Colonic mucosa (tissue), 4 donors: ENCODE measurements at places on chromosomes 2 and 18. TPM values are rescaled to one million over a fixed set of nuclear protein-coding genes. Genes with fewer than 3 reads are reported as not detected.
A peak's percentile ranks its signal among the peaks of the same experiment; 100 is the strongest.

Gene STON1
- total RNA-seq, result 2.1 TPM

Gene FRZB
- total RNA-seq, result 26.8 TPM

Gene FBXO48
- total RNA-seq, result 2.3 TPM

DNA sequence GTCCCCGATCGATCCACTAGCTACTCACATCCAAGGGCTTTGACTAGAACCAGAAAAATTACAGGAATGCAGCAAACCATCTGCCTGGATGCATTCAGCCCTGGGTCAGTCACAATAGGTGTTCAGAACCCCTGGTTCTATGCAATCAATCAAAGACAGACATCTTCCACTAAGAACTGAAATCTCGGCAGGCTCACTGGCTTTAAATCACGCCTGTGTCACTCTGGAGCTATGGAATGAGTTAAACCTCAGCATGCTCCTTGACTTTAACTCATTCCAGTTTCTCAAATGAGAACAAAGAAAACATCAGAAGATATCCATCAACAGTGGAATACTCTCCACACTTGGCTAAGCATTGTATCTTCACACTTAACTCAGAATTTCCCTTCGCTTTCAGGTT is 68.1 kb upstream of the SPTBN1 start:
- no peaks in the 10 kb centered on the region for H3K27me3 ChIP-seq
- no peak overlapping the region for H3K4me3 ChIP-seq
- H3K27ac ChIP-seq, result no peak overlapping the region

- H3K27me3 ChIP-seq, result no peaks in the 10 kb centered on the region
- H3K36me3 ChIP-seq, result no peaks in the 10 kb centered on the region
Observed at GRCh38 chr2:65320946-65321345, 93.3 kb downstream of the ACTR2 start.

DNA sequence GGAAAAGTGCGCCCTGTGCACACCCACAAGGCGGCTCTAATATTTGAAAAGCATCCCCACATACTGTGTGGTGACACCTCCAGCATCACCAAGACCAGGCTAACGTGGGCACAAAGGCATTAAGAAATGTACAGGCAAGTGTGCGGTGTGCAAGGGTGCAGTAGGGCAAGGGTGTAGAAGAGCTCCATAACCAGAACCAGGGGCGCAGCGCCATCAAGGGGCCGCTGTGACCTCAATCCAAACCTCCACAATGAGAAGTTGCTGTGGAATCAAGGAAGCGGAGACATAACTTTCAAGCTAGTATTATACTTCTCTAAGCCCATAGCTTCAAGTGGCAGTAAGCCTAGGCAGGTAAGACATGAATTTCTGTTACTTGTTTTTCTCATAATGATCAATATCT is 13.0 kb downstream of the L3MBTL4 start:
- no peaks in the 10 kb centered on the region for H3K4me1 ChIP-seq
- no peaks in the 10 kb centered on the region for H3K27me3 ChIP-seq
- no peak overlapping the region for H3K27ac ChIP-seq
- H3K4me3 ChIP-seq, result no peak overlapping the region
- H3K36me3 ChIP-seq, result no peaks in the 10 kb centered on the region
- DNase-seq, result no peak

Gene GLI2
- 2.0 TPM for total RNA-seq

Gene ALPG
- 1.7 TPM for total RNA-seq

- no peaks in the 10 kb centered on the region for H3K36me3 ChIP-seq
- H3K4me3 ChIP-seq, result peak overlapping the region; percentile 99
- H3K27ac ChIP-seq, result peak overlapping the region; percentile 88
- DNase-seq, result peak; percentile 64
Observed at GRCh38 chr18:58044370-58045241, 580 bp downstream of the NEDD4L start.

Gene EVA1A
- 0.25 TPM for total RNA-seq

GRCh38 chr2:67566958-67567635 is 170.0 kb downstream of the ETAA1 start:
- no peaks in the 10 kb centered on the region for H3K4me1 ChIP-seq
- no peak for DNase-seq
- no peaks in the 10 kb centered on the region for H3K36me3 ChIP-seq
- no peaks in the 10 kb centered on the region for H3K27me3 ChIP-seq
- H3K27ac ChIP-seq, result no peak overlapping the region

DNA sequence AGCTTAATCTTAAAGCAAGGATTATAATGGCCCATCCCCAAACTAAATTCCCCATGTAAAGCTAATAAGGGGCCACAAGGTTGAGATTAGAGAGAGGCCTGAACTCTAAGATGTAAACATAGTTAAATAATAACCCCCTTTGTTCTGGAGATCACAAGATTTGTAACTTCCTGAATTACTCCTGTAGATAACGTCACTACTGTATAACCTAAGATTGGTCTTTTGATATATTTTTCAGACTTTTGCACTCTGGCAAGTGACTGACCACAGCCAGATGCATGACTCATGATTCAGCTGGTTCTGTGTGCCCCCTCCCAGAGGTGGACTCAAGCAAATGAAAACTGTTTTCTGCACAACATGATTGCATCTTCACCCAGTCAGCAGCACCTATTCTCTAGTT is 686.0 kb upstream of the DDX18 start:
- H3K27me3 ChIP-seq, result no peaks in the 10 kb centered on the region
- DNase-seq, result peak; percentile 23
- no peaks in the 10 kb centered on the region for H3K36me3 ChIP-seq
- no peak overlapping the region for H3K4me3 ChIP-seq
- H3K27ac ChIP-seq, result no peak overlapping the region
- H3K4me1 ChIP-seq, result no peaks in the 10 kb centered on the region

Gene CYP27A1
- total RNA-seq, result 54.0 TPM

GRCh38 chr2:218323526-218324472 is 31.5 kb upstream of the TMBIM1 start:
- H3K27me3 ChIP-seq, result no peaks in the 10 kb centered on the region
- peaks cover 3% of the 10 kb centered on the region for H3K4me1 ChIP-seq
- DNase-seq, result peak; percentile 44

Gene NOL4
- 1.3 TPM for total RNA-seq

DNA sequence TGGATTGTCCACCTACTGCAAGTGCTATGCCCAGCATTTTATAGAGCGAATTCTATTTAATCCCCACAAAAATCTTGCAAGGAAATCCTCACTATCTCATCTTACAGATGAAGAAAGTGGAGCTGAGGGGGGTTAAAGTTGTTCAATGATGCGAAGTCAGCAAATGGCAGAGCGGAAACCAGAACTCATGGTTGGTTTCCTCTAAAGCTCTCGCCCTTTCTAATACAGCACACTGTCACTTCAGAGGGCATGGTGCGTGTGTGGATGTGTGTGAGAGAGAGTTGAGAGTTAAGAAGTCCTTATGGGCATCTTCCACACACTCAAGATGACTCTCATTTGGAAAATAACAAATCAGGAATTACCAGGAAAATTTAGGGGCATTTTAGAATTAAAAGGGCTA is 78.4 kb downstream of the TGFA start:
- H3K4me3 ChIP-seq, result no peak overlapping the region
- no peaks in the 10 kb centered on the region for H3K27me3 ChIP-seq
- H3K4me1 ChIP-seq, result no peaks in the 10 kb centered on the region
- no peak overlapping the region for H3K27ac ChIP-seq

Gene ZSWIM2
- not detected for total RNA-seq

Gene PSMA8
- total RNA-seq, result not detected

Gene SESTD1
- 41.3 TPM for total RNA-seq

Gene ELOA2
- not detected for total RNA-seq

DNA sequence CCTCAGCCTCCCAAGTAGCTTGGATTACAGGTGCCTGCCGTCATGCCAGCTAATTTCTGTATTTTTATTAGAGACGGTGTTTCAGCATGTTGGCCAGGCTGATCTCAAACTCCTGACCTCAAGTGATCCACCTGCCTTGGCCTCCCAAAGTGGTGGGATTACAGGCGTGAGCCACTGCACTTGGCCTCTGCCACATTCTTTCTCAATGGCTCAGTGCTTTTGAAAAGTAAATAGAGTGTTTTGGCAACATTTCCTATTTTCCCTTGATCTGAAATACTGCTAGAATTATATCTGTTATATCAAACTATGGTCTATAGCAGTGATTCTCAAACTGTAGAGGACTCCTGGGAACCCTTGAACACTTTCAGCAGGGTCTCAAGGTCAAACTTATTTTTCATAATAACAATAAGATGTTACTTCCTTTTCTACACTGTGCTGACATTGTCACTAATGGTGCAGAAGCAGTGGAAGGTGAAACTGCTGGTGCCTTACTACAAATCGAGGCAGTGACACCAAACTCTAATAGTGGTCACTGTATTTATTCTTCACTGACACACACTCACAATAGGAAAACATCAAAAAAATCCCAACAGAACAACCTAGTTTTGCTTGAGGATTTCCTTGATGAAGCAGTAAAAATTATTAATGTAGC is 10.6 kb downstream of the DAW1 start:
- H3K36me3 ChIP-seq, result no peaks in the 10 kb centered on the region
- no peaks in the 10 kb centered on the region for H3K4me1 ChIP-seq
- H3K4me3 ChIP-seq, result no peak overlapping the region
- no peak overlapping the region for H3K27ac ChIP-seq

DNA sequence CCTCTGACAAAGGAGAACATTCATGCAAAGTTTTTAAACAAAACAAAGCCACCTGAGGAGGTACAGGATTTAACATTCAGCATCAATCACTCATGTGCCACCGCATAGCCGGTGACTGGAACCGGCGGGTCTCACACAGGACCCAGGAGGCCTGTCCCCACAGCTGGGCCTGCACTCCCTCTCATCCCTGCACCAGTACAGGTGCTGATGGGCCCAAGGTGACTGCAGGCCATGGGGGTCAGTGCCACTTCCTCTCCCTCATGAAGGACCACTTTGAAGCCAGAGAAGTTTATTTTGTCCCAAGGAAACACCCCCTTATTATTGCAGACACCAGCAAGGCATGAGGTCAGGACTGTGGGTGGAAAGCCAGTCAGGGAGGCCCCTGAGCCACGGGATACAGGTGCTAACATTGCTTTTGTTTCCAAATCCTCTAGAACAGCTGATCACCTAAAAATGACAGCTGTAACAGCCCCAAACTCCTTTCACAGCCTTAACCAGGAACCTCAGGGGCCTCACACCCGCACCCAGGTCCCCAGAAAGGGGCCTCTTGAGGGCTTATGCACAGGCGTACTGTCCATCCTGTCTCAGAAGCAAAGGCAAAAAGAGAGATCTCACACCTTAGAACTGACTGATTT is 14.0 kb downstream of the PARD6G start:
- no peaks in the 10 kb centered on the region for H3K4me1 ChIP-seq
- no peak for DNase-seq
- no peaks in the 10 kb centered on the region for H3K36me3 ChIP-seq

GRCh38 chr2:197628043-197628500 is 47.3 kb downstream of the RFTN2 start:
- no peak for DNase-seq
- no peak overlapping the region for H3K27ac ChIP-seq
- no peaks in the 10 kb centered on the region for H3K4me1 ChIP-seq
- no peak overlapping the region for H3K4me3 ChIP-seq
- no peaks in the 10 kb centered on the region for H3K27me3 ChIP-seq

DNA sequence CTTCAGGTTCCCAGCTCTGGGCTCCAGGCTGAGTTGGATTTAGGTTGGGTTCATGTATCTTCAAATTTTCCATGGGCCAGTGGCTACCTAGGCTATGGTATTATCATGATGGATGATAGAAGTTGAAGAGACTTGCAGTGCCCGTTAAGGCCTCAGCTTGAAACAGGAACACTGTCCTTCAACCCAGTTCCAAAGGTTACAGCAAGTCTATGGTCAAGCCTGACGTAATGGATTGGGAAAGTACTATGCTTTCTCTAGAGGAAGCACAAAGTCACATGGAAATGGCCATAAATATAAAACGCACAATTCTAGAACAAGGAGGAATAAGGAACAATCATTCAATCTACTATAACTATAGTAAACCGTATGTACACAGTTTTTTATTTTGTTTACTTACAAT is 593.2 kb downstream of the ZEB2 start:
- H3K36me3 ChIP-seq, result no peaks in the 10 kb centered on the region
- no peak overlapping the region for H3K4me3 ChIP-seq
- H3K27me3 ChIP-seq, result no peaks in the 10 kb centered on the region
- H3K4me1 ChIP-seq, result no peaks in the 10 kb centered on the region

GRCh38 chr2:169983506-169983905 is 156.3 kb downstream of the UBR3 start:
- H3K4me1 ChIP-seq, result no peaks in the 10 kb centered on the region
- no peak overlapping the region for H3K27ac ChIP-seq
- no peak for DNase-seq
- H3K36me3 ChIP-seq, result no peaks in the 10 kb centered on the region
- no peaks in the 10 kb centered on the region for H3K27me3 ChIP-seq

DNA sequence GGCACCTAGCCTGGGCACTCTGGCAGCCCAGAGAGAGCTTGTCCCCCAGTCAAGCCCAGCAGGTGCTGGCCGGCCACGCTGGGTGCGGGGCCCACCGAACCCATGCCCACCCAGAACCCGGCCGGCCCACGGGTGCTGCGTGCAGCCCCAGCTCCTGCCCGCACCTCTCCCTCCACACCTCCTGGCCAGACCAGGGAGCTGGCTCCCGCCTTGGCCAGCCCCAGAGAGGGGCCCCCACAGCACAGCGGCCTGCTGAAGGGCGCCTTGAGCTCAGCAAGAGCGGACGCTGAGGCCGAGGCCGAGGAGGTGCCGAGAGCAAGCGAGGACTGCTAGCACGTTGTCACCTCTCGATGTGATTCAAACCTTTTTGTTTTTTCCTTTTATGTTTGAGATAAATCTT is 407.0 kb upstream of the KCNJ3 start:
- no peaks in the 10 kb centered on the region for H3K4me1 ChIP-seq
- H3K36me3 ChIP-seq, result no peaks in the 10 kb centered on the region
- no peak overlapping the region for H3K27ac ChIP-seq
- no peak for DNase-seq
